ENCODE measurements at places on chromosomes 12 and 14.
A peak's percentile ranks its signal among the peaks of the same experiment; 100 is the strongest.

GRCh38 chr12:122097584-122097926 lies 19.0 kb downstream of the MLXIP start:
- DNase-seq: no peak

DNA sequence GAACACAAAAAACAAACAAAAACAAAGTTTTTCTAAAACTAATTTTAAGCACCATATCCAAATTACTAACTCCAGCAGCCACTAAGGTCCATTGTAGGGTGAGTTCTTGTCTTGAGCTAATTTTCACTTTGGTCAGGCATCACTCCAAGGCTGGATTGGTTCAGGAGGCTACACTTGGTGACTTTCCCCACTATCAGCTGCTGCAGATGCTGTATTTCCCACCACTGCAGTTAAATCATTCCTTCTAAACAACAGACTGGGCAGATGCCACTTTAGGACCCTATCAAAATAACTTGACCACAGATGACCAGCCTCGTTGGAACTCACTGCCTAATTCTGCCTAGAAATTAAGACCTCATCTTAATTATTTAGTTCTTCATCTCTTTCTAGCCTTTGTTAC lies 140.5 kb downstream of the SLC16A7 start:
- no peak for DNase-seq

DNA sequence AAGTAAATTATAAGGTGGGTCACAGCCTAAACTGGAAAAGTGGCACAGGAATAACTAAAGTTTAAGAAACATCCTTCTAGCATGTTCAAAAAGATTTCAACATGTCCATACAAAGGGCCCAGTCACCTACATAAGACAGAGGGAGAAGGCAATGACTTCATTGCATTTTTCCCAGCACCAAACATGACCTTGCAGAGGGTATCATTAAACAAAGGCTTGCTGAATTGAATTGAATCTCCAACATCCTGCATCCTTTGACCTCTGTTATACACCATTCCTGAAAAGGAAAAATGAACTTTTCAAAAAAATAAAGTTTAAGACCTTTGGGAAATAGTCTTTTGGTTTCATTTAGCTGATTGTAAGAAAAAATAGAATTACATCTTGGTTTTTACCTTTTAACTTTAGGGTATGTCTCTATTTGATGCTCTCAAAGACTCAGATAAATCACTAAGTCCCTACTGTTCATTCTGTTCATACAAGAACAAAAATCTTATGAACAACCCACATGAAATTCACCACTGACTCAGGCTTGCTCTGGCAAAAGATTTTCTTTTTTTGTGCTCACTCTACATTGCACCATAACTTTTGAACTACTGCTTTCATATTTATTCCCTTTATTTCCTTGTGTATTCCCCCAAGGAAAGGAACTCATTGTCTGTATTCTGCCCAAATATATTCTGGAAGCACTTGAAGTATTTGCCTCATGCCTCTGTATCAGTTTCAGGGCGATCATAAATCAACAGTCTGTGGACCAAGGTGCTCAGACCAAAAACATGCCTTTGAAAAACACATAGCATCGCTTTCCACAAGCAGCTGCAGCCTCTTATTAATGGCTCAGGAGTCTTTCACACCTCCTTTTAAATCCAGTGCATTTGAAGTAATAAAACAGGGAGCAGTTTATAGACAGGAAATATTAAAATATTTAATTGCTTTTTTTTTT lies 121.7 kb downstream of the DUSP6 start:
- no peak for DNase-seq

DNA sequence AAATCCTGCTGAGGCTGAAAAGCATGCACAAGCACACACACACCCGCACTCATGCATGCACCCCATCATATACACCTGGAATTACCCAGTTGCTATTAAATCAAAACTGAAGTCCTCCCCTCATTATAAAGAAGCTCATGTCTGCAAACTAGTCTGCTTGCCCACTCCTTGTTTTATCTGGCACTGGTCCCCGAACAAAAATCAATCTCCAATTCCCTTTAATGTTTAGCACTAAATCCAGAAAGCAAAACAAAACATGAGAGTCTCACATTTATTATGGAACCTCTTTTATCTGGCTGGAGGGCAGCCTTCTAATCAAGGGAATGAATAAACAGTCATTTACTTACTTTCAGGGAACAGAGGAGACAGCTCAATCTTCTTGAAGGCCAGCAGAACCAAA lies 1093.4 kb upstream of the FLRT2 start:
- DNase-seq: no peak

- DNase-seq: no peak
Measured at GRCh38 chr14:99419905-99420304, 60.8 kb downstream of the SETD3 start.

DNA sequence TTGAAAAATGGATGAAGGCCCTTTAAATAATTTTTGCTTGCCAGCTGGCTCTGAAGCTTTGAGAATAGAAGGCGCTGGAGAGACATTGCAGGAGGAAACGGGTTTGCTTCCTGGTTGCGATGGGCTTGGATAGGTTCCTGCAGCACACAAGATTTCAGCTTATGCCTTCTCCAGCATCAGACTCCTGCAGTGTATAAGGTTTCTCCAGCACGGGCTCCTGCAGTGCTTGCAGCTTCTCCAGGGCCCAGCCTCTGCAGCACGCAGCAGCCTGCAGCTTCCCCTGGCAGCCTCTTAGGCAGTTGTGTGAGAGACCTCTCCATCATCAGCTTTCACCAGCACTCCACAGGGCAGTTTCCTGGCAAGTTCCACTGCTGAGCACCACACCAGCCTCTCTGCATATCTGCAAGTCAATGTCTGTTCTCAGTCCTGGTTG lies 78.7 kb upstream of the ZDHHC17 start:
- DNase-seq: no peak

GRCh38 chr12:56261503-56262232 lies 3.5 kb upstream of the ANKRD52 start:
- no peak for DNase-seq

DNA sequence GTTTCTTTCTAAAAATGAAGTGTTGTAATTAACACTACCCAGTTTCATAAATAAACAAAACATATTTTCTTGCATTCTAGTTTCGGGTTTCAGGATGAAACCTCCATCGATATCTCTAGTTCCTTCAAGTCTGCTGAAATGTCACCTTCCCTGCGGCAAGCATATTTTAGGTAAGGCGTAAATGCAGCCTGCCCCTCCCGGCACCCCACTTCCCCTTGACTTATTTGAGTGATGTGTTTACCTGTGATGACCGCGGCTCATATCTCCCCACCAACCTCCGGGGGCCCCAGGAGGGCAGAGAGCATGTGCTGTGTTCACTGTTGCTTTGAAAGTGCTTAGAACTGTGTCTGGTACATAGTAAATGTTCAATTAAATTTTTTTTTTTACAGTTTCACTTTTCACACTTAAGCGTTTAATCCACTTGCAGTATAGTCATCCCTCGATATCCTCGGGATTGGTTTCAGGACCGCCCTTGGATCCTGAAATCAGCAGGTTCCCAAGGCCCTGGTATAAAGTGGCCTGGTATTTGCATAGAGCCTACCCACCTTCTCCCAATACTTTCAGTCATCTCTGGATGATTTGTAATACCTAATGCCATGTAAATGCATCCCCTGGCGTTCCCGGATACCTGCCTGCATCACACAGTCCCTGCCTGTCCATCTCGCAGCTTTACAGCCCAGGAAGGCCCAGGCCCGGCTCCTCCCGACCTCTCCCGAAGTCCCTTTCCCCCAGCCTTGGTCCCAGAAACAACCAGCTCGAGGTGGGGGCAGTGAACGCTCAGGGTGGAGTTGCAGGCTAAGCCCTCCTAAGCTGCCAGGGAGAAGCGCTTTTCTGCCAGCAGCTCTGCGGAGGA lies 40.2 kb upstream of the FBRSL1 start:
- peak; percentile 85 for DNase-seq

GRCh38 chr14:90381011-90381786 lies 15.6 kb upstream of the CALM1 start:
- DNase-seq: no peak

- DNase-seq: no peak
Measured at GRCh38 chr14:96792003-96792402, 5.2 kb upstream of the VRK1 start.

DNA sequence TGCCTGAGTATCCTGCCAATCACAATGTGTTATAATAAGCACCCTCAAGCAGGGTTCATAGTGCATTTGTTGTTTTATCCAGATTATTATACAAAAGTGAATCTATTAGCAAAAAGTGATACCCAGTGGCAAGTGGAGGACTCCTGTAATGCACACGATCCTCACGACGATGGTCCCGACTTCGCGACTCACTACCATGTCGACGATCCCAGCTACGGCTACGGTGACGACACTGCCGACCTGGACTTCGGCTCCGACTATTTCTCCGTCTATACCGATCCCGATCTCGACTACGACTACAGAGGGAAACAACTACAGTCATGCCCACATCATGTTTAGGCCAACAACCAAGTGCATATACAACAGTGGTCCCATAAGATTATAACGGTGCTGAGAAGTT lies 12.9 kb downstream of the RBM23 start:
- no peak for DNase-seq

GRCh38 chr12:46950094-46950493 lies 124.3 kb upstream of the SLC38A4 start:
- DNase-seq: no peak

GRCh38 chr14:100306998-100307765 lies 938 bp upstream of the SLC25A29 start:
- DNase-seq: no peak

DNA sequence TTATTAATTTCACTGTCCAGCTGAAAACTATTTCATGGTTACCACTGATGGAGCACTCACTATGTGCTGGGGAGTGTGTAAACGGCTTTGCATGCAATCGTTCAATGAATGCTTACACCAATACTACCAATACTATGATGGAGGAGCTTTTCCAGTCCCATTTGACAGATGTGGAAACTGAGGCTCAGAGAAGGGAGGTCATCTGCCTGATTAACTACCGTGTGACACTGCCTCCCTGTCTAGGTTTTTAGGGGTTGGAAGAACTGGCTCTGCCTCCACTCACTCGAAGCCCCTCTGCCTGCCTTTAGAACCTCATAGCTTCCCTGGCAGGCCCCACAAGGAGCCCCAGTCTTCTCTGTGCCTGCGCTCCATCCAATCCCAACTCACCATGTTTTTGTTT lies 11.9 kb downstream of the MSI1 start:
- DNase-seq: no peak

DNA sequence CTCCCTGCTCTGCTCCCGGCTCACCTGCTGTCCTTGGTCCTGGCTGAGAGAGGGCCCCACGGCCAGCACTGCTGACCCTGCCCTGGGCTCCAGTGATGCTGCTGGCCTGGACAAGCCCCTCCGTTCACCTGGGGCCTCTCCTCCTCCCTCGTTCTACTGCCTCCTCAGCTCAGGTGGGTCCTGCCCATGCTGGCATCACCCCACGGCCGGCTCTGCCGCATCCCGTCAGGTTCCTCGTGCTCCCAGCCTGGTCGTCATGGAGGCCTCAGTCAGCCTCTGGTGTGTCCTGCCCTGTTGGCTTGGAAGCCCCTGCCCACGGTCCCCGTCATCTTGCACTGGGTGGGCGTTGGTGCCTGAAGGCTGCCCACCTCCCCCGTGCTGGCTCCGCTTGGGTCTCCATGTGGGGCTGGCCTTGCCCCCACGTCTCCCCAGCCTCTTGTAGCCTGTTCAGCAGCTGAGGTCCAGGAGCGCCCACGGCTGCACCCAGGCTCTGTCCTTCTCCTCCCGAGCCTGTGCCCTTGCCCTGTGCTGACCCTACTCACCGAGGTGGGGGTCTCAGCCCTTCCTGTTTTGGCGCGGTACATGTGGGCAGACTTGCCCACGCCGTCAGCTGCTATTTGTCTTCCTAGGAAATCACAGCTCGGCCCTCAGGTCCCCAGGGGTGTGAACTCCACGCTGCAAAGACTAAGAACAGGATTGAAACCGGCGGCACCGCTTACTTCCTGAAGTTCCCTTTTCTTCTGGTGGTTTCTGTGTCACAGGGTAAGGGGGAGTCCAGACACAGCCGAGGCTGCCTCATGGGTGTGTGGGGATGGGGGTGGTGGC lies 121.6 kb downstream of the TMEM121 start:
- no peak for DNase-seq

DNA sequence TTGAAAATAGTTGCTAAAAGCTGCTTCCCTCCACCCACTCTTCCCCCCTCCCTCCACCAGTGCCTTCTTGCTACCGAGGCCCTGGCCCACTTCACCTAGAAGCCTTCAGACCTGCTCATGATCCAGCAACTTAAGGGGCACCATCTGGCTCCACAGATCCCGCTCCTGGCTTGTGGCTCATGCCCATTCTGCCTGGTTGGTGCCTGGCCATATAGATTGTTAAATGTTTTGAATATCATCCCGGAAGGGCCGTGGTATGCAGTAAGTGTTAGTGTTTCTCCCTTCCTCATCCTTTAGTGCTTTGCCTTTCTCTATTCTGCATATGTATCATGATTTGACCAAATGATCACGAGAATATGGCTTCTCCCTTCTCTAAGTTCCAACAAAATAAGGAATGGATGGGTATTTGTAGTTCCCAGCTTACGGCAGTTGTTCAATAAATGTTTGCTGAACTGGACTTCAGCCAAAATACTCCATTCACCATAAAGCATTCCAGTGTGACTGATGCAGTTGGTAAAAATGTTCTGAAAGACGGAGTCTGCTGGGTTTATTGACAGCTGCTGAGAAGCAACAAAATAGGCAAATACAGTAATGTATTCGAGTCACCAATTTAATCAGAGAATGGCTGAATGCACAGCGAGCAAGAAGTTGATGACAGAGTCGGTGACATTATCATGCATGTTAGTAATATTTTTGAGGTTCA lies 30.7 kb downstream of the GRIP1 start:
- no peak for DNase-seq

DNA sequence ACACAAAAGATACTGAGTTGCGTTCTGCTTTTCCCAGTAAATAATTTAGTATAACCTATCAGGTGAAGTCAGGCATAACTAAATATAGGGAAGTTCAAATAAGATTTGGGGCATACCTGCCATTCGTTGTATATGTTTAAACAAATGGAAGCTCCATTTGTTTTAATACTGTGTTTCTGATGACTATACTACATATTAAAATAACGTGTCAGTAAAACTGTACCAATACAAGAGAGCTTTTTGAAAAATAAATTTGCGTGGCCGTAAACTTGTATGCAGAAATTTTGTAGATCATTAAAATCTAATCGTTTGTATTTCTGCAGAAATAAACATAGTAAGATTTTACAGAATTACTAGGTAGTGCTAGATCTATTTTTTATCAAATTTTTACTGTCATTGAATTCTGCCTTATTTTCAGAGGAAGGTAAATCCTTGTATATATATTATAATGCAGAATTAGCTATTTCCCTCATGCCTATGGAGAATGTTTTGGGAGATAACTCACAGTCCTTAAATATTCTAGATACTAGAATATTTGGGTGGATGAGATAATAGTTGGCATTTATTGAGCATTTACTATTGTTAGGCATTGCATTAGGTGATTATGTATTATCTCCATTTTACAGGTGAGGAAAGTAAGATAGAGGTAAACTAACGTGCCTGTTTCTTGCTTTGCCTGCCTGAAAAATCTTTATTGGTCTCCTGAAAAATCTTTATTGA lies 1.5 kb downstream of the SCFD1 start:
- DNase-seq: no peak

- no peak for DNase-seq
Measured at GRCh38 chr14:51666826-51667225, 15.1 kb downstream of the FRMD6 start.

DNA sequence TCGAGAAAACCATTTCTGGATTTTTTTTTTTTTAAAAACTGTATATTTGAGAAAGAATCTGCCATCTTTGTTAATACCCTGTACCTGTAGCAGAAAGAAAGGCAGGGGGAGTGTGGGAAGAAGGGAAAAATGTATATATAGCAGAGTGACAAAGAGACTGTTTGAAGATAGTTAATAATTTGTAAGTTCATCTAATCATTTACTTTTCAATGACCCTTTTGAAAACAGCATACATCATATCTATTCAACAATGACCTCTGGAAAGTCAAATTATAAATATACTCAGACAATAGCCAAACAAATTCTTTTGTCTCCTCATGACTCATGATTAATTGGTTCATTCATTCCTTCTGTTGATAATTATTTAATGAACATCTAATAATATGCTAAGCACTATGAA lies 10.9 kb upstream of the CPM start:
- no peak for DNase-seq

Measured in GM12892 (cell line).